ENCODE measurements at places on chromosomes 2 and 18.

- DNase-seq, result no peak
These were observed 31.4 kb upstream of the MFSD6 start for GRCh38 chr2:190376591-190377245.

DNA sequence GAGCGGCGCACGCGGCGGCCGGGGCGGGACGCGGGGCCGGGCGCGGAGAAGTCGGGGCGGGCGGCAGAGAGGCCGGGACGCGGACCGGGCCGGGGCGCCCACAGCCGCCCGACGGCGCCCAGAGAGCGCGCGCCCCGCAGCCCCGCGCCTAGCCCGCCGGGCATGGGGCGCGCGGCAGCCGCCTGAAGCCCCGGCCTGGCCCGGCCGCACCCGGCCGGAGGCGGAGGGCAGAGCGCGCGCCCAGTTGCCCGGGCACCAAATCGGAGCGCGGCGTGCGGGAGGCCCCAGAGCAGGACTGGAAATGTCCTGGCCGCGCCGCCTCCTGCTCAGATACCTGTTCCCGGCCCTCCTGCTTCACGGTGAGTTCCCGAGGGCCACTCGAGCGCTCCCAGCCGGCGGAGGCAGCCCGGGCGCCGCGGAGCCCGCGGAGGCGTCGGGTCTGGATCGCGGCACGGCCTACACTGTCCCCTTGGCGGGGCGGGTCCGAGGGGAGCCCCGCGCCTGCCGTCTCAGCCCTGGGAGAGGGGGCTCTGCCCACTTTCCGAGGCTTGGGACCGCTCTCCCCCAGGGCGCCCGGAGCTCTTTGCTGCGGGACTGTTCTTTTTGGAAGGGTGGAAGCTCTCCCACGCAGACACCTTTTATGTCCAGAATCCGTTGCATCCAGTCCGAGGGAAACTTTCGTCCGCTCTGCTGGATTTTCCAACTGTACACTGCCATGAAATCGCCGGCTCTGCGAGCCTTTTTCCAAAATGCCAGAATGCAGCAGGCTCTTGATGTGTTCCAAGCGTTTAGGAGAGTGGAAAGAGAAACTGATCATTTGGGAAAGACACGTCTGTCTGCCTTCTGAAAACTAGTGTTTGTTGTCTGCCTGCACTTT, 484 bp downstream of the APCDD1 start:
- peak; percentile 15 for DNase-seq

- peak; percentile 79 for DNase-seq
These were observed 21.4 kb upstream of the EML4 start for GRCh38 chr2:42147641-42148274.

DNA sequence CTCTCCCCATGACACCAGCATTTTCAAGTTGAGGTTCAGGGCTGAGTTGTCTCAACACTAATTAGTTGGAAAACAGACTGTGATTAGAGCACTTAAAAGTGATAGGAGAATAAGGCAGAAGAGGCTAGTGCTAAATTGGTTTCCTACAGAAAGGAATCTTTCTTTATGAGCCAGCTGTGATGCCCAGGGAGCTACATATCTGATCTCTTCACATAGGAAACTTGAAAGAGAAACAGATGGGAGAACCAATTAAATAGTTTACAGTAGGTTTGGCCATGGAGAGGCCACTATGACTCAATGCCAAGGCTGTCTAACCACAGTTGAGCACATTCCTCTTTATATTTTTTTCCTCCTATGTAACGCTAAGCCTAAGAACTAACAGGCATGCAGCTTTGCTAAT, 418.3 kb upstream of the CYRIA start:
- DNase-seq, result peak; percentile 85

- peak; percentile 95 for DNase-seq
These were observed 85.4 kb downstream of the STPG4 start for GRCh38 chr2:47069628-47070154.

All from fibroblast of skin of right quadriceps (primary cell).